ENCODE measurements at places on chromosomes 12 and 14.

GRCh38 chr12:39798429-39798828 lies 178.8 kb upstream of the ABCD2 start:
- DNase-seq: no peak

- DNase-seq: no peak
Measured at GRCh38 chr12:14975457-14975856, 2.6 kb downstream of the PDE6H start.

GRCh38 chr14:103133210-103134140 lies 10.2 kb downstream of the TNFAIP2 start:
- no peak for DNase-seq

GRCh38 chr14:20489093-20489994 lies 16.0 kb upstream of the RNASE10 start:
- no peak for DNase-seq

DNA sequence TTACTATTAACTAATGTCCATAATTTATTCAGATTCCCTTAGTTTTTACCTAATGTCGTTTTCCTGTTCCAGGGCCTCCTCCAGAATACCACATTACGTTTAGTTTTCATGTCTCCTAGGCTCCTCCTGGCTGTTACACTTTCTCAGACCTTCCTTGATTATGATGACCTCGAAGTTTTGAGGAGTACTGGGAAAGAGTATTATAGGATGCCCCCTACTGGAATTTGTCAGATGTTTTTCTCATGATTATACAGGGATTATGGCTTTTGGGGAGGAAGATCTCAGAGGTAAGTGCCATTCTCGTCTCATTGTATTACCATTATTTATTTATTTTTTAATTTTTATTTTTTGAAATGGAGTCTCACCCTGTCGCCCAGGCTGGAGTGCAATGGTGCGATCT lies 17.7 kb upstream of the C1S start:
- no peak for DNase-seq

DNA sequence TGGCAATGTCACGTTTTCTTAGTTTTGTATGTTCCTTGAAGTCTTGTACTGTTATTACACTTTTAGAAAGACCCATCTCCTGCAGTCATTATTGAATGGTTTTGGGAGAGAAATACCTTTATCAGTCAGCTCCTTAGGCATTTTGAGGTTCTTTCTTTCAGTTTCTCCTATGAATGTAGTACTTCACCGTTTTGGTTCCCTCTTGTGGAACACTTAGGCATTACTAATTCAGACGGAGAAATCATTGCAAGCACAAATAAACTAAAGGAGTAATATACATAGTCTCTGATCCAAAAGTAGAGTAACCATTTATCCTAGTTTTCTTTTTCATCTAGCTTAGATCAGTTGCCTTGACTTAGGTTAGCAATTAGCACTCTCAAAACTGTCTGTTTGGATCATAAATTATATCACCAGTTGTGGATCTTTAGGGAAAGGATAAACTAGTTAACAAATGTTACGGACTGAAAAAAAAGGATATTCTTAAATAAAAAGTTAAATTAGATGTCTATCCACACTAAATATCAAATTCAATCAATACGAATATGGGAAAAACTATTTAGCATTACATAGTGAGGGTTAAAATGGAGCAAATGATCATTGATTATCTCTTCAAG lies 1538.3 kb upstream of the SEL1L start:
- DNase-seq: no peak

- no peak for DNase-seq
Measured at GRCh38 chr14:41868396-41868795, 261.7 kb downstream of the LRFN5 start.

DNA sequence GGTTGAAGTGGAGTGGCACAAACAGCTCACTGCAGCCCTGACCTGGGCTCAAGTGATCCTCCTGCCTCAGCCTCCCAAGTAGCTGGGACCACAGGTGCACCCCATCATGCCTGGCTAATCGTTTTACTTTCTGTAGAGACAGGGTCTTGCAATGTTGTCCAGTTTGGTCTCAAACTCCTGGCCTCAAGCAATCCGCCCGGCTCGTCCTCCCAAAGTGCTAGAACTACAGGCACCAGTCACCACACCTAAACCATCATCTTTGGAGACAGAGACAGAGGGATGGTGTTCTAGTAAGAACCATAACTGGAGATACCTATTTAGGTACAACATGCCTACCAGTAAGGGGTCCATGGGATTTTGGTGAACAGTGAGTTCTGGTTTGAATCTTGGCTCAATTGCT lies 2.5 kb upstream of the DDX23 start:
- DNase-seq: no peak

GRCh38 chr12:39830852-39831520 lies 211.4 kb upstream of the ABCD2 start:
- DNase-seq: no peak

DNA sequence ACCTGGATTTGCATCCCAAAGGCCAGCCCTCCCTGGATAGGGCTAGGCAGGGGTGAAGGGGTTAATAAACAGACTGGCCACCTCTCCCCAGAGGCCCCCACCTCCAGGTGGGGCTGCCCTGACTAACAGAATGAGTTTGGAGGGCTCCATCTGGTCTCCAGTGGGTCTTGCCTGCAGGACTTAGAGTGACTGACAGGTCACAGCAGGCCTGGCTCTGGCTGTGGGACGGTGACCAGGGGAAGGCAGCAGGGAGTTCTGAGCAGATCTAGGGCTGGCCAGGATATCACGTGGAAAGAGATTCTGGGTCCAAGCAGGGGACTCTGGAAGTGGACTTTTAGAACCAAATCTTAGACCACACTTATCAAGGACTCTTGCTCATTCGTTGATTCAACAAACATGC lies 40.9 kb upstream of the LHX5 start:
- no peak for DNase-seq

DNA sequence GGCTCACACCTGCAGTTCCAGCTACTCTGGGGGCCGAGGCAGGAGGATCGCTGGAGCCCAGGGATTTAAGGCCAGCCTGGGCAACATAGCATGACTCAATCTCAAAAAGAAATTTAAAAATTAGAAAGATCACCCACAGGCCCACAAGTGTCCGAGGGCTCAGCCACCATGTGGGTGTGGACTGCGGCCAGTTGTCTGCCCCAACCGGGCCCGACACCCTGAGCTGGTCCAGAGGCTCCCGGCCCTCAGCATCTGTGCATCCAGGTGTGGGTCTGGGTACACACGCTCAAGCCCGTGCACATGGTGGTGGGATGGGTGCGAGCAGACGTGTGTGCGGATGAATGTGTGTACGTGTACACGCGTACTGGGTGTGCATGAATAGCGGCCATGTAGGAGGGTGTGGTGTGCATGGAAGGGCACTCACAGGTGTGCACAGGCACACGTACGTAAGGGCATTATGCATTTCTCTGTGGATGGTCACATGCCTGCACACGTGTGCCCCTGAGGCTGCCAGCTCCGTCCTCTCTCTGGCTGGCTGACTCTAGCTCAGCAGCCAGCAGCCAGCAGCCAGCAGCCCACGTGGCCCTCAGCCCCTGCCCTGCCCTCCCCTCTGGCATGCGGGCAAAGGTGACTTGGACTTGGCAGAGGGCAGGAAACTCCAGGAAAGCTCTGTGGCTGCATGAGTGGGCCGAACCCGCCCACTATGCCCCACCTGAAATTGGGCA lies 23.3 kb upstream of the NUDT14 start:
- no peak for DNase-seq

DNA sequence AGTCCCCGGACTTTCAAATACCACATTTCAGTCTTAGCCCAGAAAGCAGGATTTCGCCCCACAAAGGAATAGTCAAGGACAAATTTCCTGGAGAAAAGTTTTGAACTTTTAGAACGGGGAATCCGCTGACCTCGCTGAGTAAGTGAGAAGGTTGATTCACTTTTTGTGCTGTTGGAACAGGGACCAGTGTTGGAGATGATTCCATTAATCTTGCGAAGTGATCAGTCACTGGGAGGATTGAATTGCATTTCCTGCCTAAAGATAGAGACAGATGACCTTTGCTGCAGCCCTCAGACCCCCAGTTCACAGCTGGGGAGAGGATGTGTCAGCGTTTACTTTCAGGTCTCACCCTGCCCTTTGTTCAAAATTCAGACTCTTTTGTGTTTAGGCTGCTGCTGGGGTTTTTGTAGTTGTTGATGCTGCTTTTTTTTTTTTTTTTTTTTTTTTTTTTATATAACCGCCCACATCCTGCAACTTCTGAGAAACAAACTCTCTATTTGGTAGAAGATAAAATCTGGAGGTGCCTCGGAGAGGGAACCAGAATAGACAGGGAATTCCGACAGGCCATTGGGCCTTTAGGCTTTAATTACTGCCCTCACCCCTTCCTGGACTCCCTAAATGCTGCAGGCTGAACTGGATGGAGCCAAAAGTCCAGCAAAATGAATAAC lies 9.8 kb upstream of the KDM2B start:
- DNase-seq: no peak

DNA sequence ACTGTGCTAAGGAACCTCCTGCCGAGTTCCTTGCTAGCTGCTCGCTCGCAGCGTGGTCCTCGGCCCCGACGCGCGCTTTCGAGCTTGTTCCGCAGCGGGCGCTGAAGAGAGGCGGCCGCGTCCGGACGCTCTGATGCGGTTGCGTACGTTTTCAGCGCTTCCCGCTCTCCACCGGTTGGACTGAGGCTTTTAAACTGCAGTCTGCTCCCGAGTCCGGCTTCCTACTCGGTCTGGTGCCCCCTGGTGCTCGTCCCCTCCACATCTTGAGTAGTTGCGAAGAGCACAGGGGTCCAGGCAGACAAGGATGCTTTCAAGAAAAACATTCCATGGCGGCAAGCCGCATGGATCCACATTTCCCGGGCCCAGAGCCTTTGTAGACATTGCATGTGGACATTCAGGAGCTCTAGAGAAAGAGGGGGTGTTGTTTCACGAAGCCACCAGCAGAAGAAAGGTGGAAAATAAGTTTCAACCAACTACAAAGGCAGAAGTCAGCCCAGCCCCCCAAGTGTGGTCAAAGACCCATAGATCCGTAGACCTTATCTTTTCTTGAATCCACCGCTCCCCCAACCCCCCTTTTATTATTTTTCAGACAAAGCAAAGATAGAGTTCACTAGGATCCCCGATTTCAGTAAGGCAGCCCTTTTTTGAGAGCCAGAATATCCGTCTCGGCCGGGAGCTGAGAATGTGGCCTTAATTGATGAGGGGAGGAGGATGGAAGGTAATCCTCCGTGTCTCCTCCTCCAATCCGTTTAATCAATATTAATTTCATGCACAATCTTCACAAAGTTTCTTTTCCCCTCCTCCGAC lies 984 bp upstream of the WNK1 start:
- peak; percentile 95 for DNase-seq

DNA sequence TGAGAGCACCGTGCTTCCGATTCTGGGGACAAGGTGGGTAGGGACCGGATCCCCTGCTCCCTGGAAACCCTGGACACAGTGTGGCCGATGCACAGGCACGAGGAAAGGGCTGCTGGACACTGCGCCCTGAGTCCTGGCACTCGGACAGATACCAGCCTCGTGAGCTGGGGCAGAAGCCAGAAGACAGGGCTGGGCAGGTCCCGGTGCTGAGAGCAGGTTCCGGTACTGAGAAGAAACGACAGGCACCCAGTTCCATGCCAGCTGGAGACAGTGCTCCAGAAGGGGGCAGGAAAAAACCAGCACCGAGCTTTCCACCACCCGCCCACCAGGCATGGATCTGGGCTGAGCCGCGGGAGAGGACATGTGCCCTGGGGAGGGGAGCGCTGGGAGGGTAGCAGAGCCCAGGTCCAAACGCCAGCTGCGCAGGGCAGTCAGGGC lies 6.5 kb downstream of the XRCC3 start:
- no peak for DNase-seq

- no peak for DNase-seq
Measured at GRCh38 chr12:38850461-38850860, 54.9 kb downstream of the CPNE8 start.

DNA sequence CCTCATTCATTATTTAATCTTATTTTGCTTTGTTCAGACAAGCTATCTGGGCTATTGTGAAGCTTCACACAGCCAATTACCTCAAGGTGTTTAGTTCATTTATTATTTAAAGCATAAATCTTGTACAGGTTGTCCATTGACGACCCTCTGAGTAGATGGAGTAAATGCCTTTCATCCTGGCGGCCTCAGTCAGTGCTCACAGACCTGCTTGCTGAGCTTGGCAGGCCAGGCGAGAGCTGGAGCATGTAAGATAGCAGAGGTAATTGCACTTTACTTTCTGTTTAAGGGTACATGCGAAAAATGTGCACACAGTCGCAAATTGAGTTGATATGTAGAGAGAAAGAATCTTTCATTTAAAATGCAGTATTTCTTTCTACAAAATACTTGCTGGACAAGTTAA lies 224.4 kb downstream of the NPAS3 start:
- DNase-seq: no peak

DNA sequence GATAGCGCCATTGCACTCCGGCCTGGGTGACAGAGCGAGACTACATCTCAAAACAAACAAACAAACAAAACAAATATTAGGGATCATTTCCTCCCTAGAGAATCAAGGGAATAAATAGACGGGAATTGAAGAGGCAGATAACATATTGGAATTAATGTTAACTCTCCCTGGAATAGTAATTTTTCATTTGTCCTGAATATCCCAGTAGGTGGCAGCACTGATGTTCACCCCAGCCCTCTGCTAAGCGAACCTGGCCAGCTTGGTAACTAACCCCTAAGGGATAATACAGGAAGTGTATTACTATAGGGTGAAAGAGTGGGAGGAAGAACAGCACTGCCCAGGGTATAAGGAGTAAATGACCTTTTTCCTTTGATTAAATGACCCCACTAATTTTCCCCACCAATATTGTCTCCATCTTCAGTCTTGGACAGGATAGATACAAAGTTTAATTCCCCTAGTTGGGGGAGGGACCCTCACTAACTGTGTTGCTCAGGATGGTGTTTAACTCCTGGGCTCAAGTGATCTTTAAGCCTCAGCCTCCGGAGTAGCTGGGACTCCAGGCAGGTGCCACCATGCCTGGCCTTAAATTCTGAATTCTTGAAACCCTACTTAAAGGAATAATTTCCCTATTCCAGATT lies 40.5 kb downstream of the SLC2A14 start:
- peak; percentile 15 for DNase-seq

GRCh38 chr14:100305324-100306100 lies 732 bp downstream of the SLC25A29 start:
- DNase-seq: no peak

DNA sequence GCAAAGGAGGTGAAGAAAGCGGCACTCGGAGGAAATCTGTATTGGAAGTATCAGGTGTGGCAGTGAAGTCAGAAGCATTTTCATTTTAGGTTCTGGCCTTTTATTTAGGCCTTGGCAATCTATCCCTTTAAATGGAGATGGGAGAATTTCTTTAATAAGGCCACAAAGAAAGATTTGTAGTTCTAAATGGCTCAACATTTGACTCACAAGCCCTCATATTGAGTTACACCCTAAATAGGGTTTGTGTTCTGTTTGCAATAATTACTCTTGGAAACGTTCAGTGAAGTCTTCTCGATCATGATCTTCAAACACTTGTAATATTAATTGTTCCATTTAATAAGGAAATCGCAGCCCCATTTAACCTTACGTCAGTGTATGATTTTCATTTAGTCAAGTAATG lies 25.3 kb upstream of the TMEM260 start:
- DNase-seq: no peak

Measured in astrocyte of the cerebellum (primary cell).